ENCODE measurements at places on chromosomes 5 and 9.

GRCh38 chr9:13113751-13114150, 165.7 kb downstream of the MPDZ start:
- no peak for DNase-seq

- no peak for DNase-seq
Observed at GRCh38 chr9:18638371-18639249, 164.7 kb downstream of the ADAMTSL1 start.

DNA sequence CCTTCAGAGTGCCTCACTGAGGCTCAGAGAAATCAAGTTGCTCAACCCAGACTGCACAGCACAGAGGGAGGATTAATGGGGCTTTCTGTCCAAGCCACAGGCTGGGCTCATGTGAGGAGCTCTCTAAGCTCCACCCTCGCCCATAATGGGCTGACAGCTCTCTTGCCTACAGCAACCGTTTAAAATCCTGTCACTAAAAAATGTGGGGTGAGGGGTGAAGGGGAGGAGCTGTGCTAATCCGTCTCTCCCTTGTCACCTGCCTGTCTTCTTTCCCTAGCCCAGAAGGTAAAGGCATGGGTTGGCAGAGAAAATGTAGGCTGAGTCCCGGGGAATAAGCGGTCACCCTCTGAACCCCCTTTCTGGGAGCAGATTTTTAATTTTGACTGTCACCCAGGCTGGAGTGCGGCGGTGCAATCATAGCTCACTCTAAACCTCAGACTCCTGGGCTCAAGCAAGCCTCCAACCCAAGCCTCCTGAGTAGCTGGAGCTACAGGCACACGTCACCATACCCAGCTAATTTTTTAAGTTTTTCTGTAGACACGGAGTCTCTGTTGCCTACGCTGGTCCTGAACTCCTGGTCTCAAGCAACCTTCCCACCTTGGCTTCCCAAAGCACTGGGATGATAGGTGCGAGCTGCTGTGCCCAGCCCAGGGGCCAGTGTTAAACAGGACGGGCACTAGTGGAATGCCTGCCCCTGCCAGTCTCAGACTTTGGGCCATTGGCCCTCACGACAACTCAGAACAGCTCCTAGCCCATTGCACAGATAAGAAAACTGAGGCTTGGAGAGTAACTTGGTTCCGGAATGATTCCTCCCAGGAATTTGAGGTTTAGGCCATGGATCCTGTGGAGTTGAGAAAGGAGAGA, 89.5 kb downstream of the LMX1B start:
- no peak for DNase-seq

- DNase-seq = no peak
Observed at GRCh38 chr9:129851821-129852220, 16.6 kb downstream of the USP20 start.
